NCI-H2081 treated with DMSO at 0.1 percent for 48 hours (cell line): ENCODE measurements at places on chromosomes 13 and 19.

- no peak for DNase-seq
These were observed 718.8 kb upstream of the SGCG start for GRCh38 chr13:22461854-22462490.

DNA sequence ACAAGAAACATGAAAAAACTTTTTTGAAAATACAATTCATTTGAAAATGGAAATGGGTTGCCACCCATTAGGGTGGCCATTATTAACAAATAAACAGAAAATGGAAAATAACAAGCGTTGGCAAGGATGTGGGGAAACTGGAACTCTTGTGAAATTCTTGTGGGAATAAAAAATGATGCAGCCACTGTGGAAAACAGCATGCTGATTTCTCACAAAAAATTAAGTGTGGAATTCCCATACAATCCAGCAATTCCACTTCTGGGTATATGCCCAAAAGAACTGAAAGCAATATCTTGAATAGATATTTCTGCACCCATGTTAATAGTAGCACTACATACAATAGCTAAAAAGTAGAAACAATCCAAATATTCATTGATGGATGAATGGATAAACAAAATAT lies 165.2 kb downstream of the DCLK1 start:
- DNase-seq: no peak

GRCh38 chr19:6271721-6272410 lies 7.9 kb downstream of the MLLT1 start:
- no peak for DNase-seq

DNA sequence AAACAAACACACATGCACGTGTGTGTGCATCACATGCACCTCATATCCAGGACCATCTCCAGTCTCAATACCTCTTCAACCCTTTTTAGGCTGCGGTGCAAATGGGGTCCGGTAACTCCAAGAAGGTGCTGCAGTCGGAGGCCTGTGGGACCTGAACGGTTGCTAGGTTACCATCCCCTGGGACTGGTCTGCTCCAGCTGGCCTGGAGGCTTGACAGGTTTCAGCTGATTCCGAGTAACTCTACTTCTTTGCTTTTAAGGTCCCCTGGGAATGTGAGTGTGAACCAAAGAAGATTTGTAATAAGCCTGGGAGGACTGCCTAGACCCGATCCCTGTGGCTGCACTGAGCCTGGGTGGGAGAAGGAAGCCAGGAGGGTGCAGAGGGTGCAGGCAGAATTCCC lies 117.5 kb downstream of the CCNA1 start:
- no peak for DNase-seq

GRCh38 chr19:19067276-19068072 lies 3.7 kb downstream of the SLC25A42 start:
- DNase-seq: no peak

DNA sequence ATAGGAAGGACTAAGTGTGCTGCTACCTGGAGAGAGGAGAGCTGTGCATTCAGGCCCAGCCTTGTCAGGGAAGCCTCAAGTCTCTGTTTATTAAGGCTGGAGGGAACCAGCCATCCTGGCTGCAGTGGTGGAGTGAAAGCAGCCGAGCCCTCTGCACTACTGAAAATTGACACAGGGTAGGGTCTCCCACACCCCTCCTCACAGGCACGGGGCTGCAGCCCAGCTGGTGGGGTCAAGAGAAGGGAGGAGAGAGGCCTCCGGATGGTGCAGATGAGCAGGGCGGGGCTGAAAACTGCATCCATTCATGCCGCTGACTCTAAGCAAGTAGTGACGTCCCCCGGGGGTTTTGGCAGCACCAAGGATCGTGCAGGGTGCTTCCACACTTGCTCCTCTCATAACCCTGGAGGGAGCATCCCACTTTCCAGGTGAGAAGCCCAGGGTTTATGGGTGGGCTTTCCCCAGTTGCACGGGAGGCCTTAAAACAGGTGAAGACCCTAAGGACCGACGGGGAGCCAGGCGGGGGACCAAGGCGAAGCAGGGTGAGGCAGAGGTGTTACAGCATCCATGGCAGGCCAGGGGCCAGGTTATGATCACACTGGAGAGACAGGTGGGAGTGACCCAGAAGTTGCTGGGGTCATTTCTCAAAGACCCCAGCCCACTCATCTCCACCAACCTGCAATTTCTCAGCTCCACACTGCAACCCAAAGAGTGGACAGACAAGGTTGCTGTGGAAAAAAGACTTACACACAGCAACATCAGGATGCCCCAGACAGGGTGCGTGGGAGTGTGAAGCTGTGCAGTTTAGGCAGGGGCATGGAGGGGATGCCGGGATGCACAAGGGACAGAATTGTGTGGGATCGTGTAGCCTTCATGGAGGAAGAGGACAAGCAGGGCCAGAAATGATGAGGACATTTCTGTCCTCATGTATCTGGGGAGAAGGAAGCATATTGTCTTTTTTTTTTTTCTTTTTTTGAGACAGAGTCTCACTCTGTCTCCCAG lies 36.8 kb downstream of the VSTM2B start:
- DNase-seq: no peak

GRCh38 chr19:32230441-32230840 lies 115.0 kb upstream of the ZNF507 start:
- DNase-seq: no peak

GRCh38 chr13:41702540-41702939 lies 245.2 kb downstream of the RGCC start:
- no peak for DNase-seq

GRCh38 chr19:1183543-1184172 lies 9.6 kb upstream of the SBNO2 start:
- no peak for DNase-seq

DNA sequence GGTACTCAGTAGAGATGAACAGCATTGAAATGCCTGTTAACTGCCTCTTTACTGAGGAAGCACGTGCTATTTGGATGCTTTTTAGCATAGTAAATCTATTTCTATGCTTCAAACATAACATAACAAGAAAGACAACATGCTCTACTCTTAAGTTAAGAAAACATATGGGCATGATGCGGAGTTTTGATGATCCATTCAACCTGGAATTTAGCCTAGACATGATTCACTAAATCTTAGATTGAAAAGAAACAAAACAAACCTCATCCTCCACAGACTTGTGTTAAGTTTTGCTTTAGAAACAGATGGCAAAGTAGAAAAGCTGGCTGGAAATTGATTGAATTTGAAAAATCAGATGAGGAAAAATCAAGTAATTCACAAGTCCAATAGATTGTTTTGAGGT lies 593.8 kb downstream of the OLFM4 start:
- DNase-seq: no peak

DNA sequence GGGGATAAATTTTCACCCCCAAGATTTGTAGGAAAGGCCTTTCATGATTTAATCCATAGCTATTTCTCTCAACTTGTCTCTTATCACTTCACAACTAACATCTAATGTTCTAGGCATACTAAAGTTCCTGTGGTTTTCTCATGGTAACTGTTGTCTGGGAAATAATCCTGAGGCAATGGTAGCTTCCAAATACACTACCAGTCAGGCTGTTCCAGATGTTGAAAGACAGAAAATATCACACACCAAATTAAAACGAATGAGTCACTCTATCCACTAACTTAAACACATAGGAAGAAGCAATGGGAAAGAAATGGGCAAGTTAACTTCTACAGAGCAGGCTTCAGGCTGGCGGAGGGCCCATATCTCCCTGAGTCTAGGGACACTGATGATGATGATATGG lies 77.7 kb upstream of the MYO16 start:
- DNase-seq: no peak

GRCh38 chr13:113275387-113275786 lies 21.7 kb upstream of the LAMP1 start:
- DNase-seq: no peak

DNA sequence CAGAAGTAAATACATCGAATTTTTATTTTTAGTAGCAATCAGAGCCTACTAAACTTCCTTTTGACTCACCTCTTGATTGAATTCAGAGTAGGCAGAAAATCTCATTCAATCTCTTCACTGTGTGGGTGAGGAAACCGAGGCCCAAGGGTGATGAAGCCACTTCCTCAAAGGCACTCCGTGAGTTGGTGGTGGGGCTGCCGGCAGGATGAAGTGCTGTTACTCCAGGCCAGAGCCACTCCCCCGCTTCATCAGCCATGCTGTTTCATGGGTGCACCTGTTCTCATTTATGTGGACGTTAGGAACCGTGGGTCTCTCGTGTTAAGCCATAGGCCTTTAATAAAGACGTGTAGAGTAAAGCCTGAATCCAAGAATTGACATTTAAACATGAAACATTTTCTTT lies 13.2 kb downstream of the ING1 start:
- DNase-seq: no peak

DNA sequence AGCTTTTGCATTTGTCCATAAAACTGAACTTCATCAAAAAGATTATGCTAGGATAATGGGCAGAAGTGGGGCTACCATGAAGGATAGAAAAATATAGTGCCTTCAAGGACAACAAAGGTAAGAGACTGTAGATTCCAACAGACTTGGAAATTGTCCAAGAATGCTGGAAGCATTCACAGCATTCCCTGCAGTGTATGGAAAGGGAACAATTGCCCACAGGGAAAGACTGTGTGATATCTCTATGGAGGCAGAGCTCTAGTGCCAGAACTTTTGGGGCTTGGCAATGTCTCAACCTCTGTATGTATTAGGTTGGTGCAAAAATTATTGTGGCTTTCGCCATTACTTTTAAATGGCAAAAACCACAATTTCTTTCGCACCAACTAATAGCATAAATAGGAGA lies 1598.8 kb upstream of the MIR17HG start:
- no peak for DNase-seq
